ENCODE measurements at places on chromosomes 11 and 22. TPM values are rescaled to one million over a fixed set of nuclear protein-coding genes. Genes with fewer than 3 reads are reported as not detected.

The PRR33 gene
- total RNA-seq: not detected

DNA sequence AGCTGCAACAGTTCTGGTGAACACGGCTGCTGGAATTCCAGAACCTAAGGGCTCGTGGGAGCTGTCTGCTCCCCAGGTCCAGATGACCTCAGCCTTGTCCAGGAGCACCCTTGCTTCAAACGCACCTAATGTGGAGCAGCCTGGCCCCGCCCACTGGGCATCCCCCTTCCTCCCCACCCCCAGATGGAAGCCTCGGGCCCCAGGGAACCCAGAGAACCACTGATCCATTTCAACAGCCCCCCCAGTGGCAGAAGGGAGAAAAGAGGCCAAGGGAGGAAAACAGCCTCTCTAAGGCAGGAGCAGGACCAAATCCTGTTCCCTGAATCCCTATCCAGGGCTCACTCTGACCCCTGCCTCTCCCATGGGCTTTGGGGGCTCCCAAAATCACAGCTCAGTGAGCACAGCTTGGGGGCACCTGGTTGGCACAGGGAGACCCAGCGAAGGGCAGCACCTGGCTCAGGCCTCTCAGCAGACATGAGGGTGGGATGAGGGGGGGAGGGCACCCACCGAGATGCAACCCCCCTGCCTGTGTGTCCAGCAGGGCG, 1.2 kb downstream of the CYTH4 start:
- no peak for DNase-seq

GRCh38 chr11:72736452-72737069, 15.6 kb downstream of the ARAP1 start:
- peak; percentile 90 for DNase-seq

DNA sequence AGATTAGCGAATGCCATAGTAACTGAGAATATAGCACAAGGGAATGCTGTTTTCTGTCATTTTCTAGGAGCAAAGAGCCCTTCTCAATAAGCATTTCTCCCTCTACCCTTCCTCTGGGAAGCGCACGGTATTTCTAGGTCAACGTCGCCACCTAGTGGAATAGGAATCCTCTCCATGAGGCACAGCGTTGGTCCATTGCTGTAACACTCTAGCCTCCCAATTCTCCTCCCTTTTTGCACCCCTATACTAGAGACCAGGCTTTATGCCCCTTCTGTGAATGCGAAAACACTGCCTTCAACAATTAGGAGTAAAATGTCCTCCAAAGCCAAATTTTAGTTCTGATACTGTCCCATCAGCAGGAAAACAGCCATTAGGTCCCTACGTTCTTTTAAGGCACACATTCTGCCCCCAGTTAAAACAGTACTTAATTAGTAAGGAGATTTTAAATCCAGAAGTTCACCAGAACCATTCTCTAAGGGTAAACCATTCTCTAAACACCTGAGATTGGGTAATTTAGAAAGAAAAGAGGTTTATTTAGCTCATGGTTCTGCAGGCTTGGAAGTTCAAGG, 12.8 kb upstream of the HYLS1 start:
- DNase-seq: peak; percentile 39

The NOX4 gene
- not detected for total RNA-seq

DNA sequence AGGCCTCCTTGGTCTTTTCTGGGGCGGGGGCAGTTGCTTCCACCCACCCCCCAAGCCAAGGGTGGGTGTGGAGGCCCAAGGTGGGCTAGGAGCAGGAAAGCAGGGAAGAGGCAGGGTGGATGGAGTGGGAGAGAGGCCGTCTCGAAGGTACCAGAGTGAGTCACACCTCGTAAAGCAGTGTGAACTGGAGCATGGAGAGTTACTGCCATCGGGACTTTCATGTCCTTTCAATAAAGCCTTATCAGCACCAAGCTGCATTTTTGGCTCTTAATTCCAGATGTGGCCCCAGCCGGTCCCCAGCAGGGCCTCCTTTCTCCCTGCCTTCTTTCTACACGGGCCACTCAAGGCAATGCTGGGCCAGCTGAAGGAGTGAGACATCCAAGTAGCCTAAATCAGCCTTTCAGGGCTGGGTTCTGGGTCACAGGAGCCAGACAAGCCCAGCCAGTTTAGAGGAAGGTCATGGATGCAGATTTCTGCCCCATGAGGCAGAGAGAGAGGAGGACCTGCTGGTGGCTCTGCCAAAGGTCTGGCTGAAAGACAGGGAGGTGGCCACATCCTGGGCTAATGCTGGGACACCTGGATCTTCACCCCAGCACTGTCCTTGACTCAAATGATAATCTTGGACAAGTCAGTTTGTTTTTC, 59.0 kb upstream of the CD82 start:
- no peak for DNase-seq

All from CD4-positive, alpha-beta memory T cell (primary cell).